Skin of body (tissue), 3 donors: ENCODE measurements at places on chromosomes 1 and 21. TPM values are rescaled to one million over a fixed set of nuclear protein-coding genes. Genes with fewer than 3 reads are reported as not detected.
A peak's percentile ranks its signal among the peaks of the same experiment; 100 is the strongest.

Gene MROH7
- total RNA-seq: 2.4 TPM

Gene LHX8
- not detected for total RNA-seq

Gene SPATA1
- 0.79 TPM for total RNA-seq

Gene CDC14A
- 13.6 TPM for total RNA-seq

Gene PTPRC
- 25.4 TPM for total RNA-seq

Gene KLF17
- not detected for total RNA-seq

DNA sequence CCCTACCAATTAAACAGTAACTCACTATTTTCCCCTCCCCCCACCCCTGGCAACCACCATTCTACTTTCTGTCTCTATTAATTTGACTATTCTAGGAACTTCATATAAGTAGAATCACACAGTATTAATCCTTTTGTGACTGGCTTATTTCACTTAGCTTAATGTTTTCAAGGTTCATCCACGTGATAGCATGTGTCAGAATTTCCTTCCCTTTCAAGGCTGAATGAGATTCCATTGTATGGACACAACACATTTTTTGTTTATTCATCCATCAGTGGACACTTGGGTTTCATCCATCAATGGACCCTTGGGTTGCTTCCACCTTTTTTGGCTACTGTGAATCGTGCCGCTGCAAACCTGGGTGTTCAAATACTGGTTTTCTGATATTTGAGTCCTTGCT is 41.7 kb downstream of the EIF2D start:
- no peak for DNase-seq

GRCh38 chr1:216095400-216095799 is 327.8 kb downstream of the USH2A start:
- no peak for DNase-seq

DNA sequence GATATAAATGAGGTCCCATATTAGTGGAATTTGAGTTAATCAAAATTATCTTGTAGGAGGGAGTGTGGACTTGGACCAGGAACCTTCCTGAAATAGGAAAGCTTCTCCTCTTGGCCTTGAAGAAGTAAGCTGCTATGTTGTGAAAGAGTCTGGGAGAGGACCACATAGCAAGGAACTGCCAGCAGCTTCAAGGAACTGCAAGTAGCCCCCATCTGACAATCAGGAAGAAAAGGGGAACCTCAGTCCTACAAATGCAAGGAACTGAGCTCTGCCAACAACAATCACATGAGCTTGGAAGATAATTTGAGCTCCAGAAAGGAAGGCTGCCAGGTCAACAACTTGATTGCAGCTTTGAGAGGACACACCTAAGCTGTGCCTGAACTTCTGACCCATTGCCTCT is 8.2 kb upstream of the PRMT6 start:
- no peak for DNase-seq

DNA sequence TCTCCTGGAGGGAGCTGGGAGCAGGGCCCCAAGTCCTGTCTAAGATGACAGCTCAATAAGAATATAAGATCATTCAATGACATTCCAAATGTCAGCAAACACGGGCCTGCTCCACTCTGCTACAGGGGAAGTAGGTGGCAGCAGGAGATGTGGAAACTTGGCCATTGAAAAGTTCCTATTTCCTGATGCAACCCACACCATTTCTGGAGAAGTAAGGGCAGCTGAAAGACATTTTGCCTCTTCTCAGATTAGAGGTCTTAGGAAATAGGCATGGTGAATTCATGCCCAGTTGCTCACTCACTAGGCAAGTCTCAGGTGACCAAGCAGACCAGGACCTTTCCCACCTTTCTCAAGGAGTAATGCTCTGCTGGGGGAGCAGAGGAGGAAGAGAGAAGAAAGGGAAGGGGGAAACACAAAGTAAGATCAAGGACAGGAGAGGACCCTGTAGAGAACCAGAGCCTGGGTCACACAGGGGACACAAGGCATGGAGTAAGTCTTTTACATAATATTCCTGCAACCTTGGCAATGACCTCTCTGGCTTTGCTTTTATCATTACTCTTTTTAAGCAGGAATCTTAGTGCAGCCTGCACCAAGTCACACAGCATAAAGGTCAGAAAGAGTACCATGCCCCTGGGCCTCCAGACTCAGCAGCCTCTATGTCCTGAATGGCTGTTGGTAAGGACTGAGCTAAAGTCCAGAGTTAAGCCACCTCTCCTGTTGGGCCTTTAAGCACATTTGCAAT is 68.9 kb downstream of the DMAP1 start:
- DNase-seq: no peak

DNA sequence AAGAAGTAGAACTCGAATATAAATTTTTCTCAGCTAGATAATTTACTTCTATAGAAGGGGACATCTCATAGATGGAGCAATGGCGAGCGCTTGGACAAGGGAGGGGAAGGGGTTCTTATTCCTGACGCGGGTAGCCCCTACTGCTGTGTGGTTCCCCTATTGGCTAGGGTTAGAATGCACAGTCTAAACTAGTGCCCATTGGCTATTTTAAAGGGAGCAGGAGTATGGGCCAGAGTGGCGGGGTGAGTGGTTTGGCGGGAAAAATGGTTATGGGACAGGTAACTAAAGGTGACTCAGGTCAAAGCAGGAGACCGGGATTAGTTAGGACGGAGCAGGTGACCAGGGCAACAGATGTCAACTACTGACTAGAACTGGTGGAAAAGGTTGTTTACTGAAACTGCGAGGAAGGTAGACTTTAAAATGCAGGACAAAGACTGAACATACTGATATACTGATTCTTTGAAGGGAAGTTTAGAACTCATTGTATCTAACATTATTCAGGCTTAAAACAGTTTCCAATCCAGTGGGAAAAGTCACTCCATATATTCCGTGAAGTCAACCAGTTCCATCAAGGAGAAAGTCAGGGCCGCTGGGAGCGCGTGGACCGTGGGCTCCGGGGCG is 940 bp upstream of the ATAD3A start:
- DNase-seq: no peak

- no peak for DNase-seq
Observed at GRCh38 chr1:92031281-92032110, 1.7 kb downstream of the EPHX4 start.

GRCh38 chr1:243548516-243548915 is 292.7 kb downstream of the SDCCAG8 start:
- DNase-seq: no peak

DNA sequence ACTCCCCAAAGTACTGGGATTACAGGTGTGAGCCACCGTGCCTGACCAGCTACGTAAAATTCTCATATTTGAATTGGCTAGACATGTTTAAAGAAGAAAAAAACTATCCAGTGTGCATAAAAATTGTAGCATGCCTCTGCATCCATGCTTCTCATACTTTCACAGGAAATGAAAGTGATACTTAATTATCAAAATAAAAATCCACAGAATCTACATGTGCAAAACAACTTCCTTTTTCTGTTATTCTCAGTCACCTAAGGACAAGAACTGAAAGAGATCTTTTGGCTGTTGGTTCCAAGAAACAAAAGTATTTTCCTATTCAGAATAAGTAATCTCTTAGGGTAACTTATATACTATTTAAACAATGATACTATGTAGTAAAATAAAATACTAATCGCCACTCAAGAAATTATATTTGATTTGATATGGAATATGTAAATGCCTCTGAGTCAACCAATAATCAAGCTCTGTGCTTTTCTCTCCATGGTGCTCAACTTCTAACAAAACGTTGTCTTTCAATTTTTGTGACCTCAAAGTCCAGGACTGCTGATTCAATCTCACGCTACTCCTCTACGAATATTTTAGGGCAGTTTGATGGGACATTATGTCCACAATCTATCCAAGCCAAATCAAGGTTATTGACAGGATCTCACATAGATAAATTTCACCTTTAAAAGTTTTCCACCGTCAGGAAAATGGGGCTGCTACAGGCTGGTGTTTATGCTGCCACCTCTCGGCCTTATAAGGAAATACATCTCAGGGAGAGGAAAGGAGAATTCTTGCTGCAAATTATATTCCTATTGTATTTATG is 102.7 kb downstream of the ZNF281 start:
- DNase-seq: no peak

- DNase-seq: no peak
Observed at GRCh38 chr1:229124520-229125124, 146.3 kb upstream of the RAB4A start.

- DNase-seq: no peak
Observed at GRCh38 chr1:5826601-5827000, 165.6 kb downstream of the NPHP4 start.

- no peak for DNase-seq
Observed at GRCh38 chr1:64537942-64538341, 68.0 kb downstream of the CACHD1 start.

DNA sequence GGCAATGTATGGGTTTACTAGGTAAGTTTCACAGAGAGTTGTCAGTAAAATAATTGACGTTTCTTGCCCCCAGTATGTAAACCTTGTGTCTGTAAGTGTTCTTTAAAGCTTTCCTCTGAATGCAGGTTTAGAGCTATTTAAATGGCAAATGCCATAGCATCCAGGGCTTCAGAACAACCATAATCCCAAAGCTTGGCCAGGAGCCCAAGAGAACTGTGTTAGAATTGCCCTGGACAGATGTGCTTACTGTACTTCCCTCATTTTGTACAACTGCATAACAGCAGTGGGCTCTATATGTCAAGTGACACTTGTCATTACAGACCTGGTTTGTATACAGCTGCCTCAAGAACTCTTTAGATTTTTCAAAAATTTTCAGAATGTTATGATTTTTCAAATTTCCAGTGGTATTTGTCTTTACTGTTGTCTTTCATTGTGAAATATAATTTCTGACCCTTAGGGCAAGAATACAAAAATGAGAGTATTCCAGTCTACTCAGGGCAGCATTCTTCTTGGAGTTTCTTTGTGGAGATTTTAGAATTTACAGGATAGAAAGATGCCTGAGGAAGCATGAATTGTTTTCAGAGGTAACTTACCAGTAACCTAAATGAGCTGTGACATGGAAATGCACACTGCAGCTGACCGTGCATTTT is 136.9 kb upstream of the L1TD1 start:
- DNase-seq: no peak

GRCh38 chr1:96334236-96334557 is 387.4 kb upstream of the PTBP2 start:
- DNase-seq: no peak

- DNase-seq: peak; percentile 76
Observed at GRCh38 chr1:24830680-24831272, 85.5 kb downstream of the CLIC4 start.

DNA sequence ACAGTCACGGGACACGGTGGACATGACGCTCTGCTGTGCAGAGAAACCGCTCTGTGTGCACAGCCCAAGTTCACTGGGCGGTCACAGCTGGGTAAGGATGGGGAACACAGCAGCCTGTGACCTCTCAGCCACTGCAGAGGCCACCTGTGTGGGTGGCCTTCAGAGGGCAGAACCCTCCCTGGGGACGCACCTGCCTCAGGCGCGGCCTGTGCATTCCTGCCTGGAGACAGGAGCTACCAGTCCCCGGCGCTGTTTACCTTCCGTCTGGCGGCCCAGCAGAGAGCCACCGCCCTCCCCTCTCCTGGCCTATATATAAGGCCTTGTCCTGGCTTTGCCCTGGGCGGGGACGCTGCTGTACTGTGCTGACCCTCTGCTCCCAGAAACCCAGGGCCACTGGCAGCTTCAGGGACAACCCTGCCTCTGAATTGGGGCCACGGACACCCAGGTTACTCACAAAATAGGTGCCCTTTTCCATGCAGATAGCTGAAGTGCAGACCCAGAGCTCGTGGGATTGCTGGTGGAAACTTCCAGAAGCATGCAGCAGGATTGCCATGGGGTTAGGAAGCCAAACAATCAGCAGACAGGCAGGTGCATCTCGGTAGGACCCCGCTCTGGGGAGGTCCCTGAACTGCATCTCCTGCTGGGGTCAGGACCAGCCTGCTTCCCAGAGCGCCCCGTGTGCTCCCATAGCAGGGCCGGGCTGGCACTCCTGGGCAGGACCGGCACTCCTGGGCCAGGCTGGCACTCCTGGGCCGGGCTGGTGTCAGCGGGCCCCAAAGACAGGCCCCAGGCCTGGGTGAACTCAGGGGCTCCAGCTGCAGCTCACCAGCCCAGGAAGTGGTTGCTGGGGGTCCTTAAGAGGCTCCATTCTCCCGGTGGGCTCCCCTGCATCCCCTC is 83.6 kb downstream of the SIK1 start:
- no peak for DNase-seq

- no peak for DNase-seq
Observed at GRCh38 chr1:206646504-206646903, 11.2 kb downstream of the DYRK3 start.

GRCh38 chr21:34305605-34306604 is 57.9 kb upstream of the KCNE2 start:
- DNase-seq: no peak

- DNase-seq: no peak
Observed at GRCh38 chr1:74935446-74935845, 198.7 kb upstream of the LHX8 start.

DNA sequence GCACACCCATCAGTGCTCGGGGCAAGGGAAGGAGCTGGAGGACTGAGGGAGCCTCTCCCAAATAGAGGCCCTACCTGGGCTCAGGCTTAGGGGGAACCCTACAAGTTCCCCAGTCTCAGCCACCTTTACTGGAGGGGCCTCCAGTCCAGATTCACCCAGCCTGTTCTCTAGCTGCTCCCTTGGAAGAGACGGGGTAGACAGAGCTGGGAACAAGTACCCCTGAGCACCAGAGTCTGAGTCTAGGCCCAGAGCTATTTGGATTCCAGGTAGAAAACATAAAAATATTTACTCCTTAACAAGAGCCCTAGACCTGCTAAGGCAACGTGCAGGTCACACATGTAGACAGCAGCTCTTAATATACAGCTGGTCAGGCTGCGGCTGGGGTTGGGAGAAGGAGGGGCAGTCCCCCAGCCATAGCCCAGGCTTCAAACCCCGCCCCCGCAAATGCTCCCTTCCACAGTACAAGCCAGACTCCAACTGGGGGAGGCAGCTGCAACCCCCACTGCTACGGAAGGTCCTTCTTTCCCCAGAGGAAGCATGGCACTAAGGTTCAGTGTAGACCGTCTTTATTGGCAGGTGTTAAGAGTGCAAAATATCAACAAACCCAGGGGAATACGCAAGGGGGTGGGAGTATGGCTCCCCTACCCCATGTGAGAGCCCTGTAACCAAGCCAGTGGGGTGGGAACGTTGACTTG is 8.0 kb downstream of the TENT5B start:
- no peak for DNase-seq

DNA sequence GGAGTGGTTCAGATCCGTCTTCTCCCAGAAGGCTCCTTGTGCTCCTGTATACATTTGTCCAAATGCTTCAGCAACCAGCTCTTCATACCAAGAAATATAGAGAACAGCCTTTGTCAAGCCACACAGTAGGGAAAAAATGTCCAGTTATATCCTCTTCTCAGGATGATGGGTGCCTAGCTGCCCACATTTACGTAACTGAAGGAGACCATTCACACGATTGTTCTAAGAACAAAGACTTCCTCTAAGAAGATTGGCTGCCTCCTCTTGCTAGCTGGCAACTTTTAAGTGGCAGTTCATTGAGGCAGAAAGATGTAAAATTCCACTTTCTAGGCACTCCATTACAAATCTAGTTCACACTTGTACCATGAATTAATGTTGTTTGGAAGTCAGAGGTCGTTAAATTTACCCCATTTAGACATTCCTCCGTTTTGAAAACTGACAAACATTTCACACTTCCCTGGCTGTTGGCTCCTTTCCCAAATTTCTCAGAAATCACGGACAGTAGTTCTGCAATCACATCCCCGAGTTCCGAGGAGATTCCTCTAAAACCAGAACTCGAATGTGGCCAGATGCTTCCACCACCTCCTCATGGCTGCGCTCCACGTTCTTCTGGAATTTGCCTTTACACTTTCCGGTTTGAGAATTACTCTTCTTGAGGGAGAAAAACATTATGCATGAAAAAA is 45.6 kb upstream of the CSF1 start:
- peak; percentile 41 for DNase-seq

GRCh38 chr21:17451364-17451891 is 61.4 kb upstream of the CXADR start:
- peak; percentile 64 for DNase-seq

GRCh38 chr1:15739745-15740144 is 2.6 kb upstream of the TMEM82 start:
- DNase-seq: no peak
